ENCODE measurements at places on chromosomes 3 and 15.

- DNase-seq, result no peak
These were observed 102.5 kb downstream of the MYH15 start for GRCh38 chr3:108407886-108408285.

DNA sequence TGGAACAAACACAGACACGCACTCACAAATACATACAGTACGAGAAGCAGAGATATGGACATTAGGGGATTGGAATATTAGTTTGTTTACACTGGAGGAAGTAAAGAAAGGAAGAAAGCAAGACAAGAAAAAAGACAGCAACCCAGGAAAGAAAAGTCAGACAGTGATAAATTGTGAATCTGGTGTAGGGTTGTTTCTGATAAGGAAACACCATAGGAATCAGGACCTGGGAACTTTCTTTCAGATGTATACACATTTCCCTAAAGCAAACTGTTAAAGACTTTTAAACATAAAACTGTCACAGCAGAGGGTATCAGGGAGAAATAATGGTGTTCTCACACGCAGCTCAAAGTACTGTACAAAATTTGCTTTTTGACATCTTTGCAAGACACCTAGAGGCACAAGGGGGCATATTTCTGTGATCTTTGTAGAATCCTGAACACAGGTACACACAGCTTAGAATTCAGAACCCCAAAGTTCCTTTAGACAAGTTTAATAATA, 153.7 kb downstream of the TUSC7 start:
- no peak for DNase-seq

DNA sequence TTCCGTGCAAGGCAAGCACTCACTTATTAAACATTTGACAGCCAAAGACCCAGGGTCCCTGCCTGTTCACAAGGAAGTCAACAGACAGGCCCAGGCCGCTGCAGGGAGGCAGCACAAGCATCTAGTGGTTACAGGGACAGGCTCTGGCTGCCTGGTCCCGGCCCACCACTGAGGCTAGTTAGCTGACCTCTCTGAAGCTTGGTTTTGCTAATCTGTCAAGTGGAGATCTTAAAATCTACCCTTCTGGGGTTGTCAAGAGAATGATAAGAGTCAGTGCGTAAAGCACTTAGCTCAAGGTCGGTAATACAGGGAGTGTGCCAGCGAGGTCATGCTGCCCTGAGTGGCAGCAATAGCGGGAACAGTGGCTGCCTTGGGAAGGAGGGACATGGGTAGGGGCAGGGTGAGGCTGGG, 6.0 kb downstream of the GNB5 start:
- no peak for DNase-seq

- no peak for DNase-seq
These were observed 274.5 kb downstream of the NEK10 start for GRCh38 chr3:27094721-27095120.

- DNase-seq, result no peak
These were observed 86.4 kb downstream of the TIGIT start for GRCh38 chr3:114380233-114380651.

All from ACHN (cell line).